ENCODE measurements at places on chromosomes 6 and 20.

GRCh38 chr6:149950423-149950822, 8.6 kb downstream of the ULBP2 start:
- H3K4me1 ChIP-seq = peaks cover 7% of the 10 kb centered on the region
- no peak overlapping the region for H3K4me3 ChIP-seq
- H3K36me3 ChIP-seq = no peaks in the 10 kb centered on the region

DNA sequence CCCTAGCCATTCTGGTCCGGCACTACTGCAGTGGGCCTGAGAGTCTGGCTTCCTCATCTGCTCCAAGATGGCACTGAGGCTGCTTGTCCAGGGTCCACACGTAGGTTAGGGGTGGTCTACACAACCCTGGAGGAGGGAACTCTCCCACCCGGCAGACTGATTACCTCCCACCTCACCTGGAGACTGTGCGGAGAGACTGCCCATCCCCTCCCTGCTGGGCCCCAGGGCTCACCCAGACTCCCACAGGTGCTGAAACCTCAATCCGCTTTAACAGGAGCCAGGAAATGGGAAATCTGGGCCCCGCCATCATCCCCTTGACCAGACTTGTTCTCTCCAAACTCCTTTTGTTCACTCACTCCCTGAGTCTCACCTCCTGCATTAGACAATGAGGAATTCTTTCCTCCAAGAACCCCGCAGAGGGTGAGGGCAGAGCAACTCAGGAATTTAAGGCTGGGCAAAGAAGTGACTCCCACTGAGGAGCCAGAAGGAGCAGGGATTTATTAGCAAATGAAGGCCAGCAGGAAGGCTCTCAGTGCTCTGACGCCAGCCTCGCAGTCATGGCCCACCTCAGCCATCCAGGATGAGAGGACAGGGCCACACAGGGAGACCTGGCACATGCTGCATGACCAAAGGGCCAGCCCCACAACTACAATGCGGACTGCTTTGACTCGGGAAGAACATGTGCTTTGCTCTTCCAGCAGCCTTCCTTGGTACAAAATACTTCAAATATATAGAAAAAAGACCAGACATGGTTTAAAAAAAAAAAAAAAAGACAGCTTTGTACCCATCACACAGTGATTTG, 53.0 kb downstream of the CDK5RAP1 start:
- H3K36me3 ChIP-seq = peaks cover 28% of the 10 kb centered on the region
- no peaks in the 10 kb centered on the region for H3K27me3 ChIP-seq
- peaks cover 12% of the 10 kb centered on the region for H3K4me1 ChIP-seq

- no peaks in the 10 kb centered on the region for H3K4me1 ChIP-seq
- DNase-seq = no peak
- no peaks in the 10 kb centered on the region for H3K27me3 ChIP-seq
- no peak overlapping the region for H3K27ac ChIP-seq
- no peak overlapping the region for H3K4me3 ChIP-seq
- no peaks in the 10 kb centered on the region for H3K36me3 ChIP-seq
Measured at GRCh38 chr20:59645761-59646171, 41.4 kb downstream of the PHACTR3 start.

- H3K36me3 ChIP-seq = no peaks in the 10 kb centered on the region
- no peak overlapping the region for H3K27ac ChIP-seq
- H3K4me1 ChIP-seq = no peaks in the 10 kb centered on the region
- no peak for DNase-seq
- no peaks in the 10 kb centered on the region for H3K27me3 ChIP-seq
Measured at GRCh38 chr6:92820601-92821000, 598.8 kb downstream of the EPHA7 start.

DNA sequence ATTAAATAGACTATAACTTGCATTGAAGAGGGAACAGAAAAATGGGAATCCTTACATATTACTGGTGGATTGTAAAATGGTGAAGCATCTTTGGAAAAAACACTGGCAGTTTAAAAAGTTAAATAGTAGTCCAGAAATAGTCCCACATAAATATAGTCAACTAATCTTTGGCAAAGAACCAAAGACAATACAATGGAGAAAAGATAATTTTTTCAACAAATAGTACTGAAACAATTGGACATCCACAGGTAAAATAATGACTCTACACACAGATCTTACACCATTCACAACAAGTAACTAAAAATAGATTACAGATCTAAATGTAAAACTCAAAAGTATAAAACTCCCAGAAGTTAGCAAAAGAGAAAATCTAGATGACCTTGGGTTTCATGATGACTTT, 259.1 kb upstream of the CEP162 start:
- H3K4me3 ChIP-seq = no peak overlapping the region
- no peak overlapping the region for H3K27ac ChIP-seq
- H3K36me3 ChIP-seq = no peaks in the 10 kb centered on the region

DNA sequence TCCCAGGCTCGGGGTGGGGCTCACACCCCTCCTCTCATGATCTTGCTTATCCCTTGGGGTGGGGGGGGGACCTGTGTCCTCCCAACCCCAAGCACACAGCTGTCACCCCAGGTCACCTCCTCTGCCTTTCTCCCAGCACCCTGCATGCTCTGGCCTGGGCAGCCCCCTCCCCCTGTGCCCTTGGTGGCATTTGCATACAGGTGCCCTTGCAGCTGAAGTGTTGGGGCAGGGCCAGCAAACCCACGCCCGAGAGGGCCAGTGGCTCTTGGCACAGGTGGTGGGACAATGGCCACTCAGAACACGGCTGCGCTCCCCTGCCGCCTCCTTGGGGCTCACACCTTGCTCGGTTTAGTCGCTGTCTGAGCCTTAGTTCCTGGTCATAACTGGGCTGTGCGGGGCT, 11.3 kb upstream of the MYT1 start:
- peaks cover 1% of the 10 kb centered on the region for H3K27me3 ChIP-seq
- H3K27ac ChIP-seq = no peak overlapping the region
- no peaks in the 10 kb centered on the region for H3K4me1 ChIP-seq

- peak overlapping the region; percentile 45 for H3K4me3 ChIP-seq
- no peak for DNase-seq
- H3K4me1 ChIP-seq = peaks cover 33% of the 10 kb centered on the region
- peak overlapping the region; percentile 87 for H3K27ac ChIP-seq
Measured at GRCh38 chr20:51469578-51470498, 72.7 kb downstream of the NFATC2 start.

DNA sequence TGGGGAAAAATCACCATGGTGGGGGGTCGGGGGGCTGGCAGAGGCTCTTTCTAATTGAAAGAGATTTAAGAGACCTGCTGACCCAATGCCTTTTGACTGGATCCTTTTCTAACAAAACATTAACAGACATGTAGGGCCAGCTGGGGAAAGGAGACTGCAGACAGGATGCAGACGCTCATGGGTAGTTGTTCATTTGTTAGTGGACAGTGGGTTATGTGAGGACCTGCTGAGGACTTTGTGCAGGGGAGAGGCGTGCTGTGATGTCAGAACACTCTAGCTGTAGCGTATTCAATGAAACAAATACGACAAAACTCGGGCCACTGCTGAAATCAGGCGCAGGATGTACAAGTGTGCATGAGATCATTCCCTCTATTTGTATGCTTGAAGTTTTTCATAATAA, 1.2 kb downstream of the IP6K3 start:
- H3K27me3 ChIP-seq = peaks cover 10% of the 10 kb centered on the region
- no peak for DNase-seq
- H3K4me1 ChIP-seq = peaks cover 2% of the 10 kb centered on the region
- H3K4me3 ChIP-seq = no peak overlapping the region
- no peaks in the 10 kb centered on the region for H3K36me3 ChIP-seq
- no peak overlapping the region for H3K27ac ChIP-seq

GRCh38 chr6:109927052-109927451, 51.1 kb upstream of the GPR6 start:
- H3K4me1 ChIP-seq = no peaks in the 10 kb centered on the region
- DNase-seq = no peak
- H3K27ac ChIP-seq = no peak overlapping the region
- no peaks in the 10 kb centered on the region for H3K36me3 ChIP-seq
- peaks cover 6% of the 10 kb centered on the region for H3K27me3 ChIP-seq

DNA sequence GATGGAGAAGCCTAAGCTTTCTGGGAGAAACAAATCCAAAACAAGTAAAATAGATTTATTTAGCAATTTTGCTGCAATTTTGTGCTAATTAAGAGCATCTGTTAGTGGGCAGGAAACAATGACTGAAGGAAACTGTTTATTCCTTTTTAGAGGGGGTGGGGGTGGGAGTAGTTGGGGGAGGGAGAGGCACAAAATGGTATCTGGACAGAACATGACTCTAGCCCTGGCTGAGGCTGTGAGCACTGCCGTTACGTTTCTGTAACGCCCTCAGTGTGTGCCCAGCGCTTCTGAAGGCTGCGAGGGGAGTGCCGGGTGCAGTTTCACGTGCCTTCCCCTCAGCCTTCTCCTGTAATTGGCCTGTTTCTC, 28.8 kb downstream of the METTL24 start:
- H3K27ac ChIP-seq = no peak overlapping the region
- no peak for DNase-seq
- peaks cover 15% of the 10 kb centered on the region for H3K4me1 ChIP-seq
- no peaks in the 10 kb centered on the region for H3K36me3 ChIP-seq
- H3K4me3 ChIP-seq = no peak overlapping the region
- no peaks in the 10 kb centered on the region for H3K27me3 ChIP-seq

- H3K36me3 ChIP-seq = no peaks in the 10 kb centered on the region
- H3K4me1 ChIP-seq = no peaks in the 10 kb centered on the region
- DNase-seq = no peak
- H3K27me3 ChIP-seq = peaks cover 33% of the 10 kb centered on the region
Measured at GRCh38 chr20:46872328-46873211, 22.1 kb upstream of the EYA2 start.

- H3K4me1 ChIP-seq = no peaks in the 10 kb centered on the region
- H3K4me3 ChIP-seq = no peak overlapping the region
- H3K27me3 ChIP-seq = peaks cover 35% of the 10 kb centered on the region
Measured at GRCh38 chr20:45607810-45608209, 21.7 kb upstream of the WFDC10A start.

GRCh38 chr6:75997696-75998095, 74.8 kb downstream of the IMPG1 start:
- no peaks in the 10 kb centered on the region for H3K4me1 ChIP-seq
- no peak for DNase-seq
- H3K27ac ChIP-seq = no peak overlapping the region
- H3K36me3 ChIP-seq = no peaks in the 10 kb centered on the region

DNA sequence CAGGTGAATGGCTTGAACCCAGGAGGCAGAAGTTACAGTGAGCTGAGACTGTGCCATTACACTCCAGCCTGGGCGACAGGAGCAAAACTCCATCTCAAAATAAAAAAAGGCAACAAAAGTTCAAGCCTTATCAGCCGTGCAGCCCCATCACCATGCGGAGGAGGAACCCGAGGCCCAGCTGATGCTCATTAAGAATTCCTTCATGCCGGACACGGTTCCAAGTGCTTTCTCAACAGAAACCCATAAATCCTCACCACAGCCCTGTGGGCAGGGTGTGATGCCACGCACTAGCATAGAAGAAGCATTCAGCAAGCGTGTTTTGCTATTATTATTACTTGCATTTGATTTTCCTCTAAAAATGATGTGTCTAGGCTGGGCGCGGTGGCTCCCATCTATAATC, 56.3 kb downstream of the PREX1 start:
- peak overlapping the region; percentile 82 for H3K27ac ChIP-seq
- peaks cover 2% of the 10 kb centered on the region for H3K36me3 ChIP-seq
- H3K27me3 ChIP-seq = no peaks in the 10 kb centered on the region
- peaks cover 87% of the 10 kb centered on the region for H3K4me1 ChIP-seq

DNA sequence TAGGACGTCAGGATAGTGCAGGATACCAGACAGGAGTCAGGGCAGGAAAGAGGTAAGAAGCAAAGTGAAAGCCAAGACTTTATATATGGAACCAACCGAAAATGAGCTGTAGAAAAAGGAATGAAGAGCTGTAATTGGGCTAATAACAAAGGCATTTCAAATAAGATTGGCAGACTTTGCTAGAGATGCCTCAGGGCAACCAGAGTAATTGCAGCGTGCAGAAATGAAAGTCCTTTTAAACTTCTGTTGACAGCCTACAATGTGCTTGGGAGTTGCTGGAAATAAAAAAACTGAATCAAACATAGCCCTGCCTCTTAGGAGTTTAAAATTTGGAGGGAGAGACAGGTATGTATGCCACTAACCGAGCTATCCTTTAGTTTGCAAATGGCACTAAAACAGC, 56.4 kb upstream of the NKX2-4 start:
- no peak for DNase-seq
- no peaks in the 10 kb centered on the region for H3K36me3 ChIP-seq
- H3K4me3 ChIP-seq = no peak overlapping the region
- H3K4me1 ChIP-seq = no peaks in the 10 kb centered on the region
- no peak overlapping the region for H3K27ac ChIP-seq
- H3K27me3 ChIP-seq = peaks cover 35% of the 10 kb centered on the region

DNA sequence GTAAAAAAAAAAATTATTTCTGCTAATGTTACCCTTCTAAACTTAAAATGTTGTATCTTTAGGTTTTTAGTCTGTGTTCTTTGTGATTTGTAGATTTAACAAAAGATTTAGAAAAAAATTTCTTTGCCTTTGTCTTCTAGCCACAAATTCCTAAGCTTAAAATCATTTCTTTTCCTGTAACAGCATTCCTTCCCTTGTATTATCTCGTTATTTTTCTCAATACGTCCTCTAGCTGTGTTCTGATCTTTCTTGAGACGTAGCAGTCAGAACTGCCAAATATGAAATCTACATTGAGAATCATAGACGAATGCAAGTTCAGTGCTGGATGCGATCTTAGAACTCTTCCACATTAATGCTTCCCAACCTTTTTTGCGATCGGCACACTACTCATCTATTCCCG, 283.1 kb downstream of the UTRN start:
- no peaks in the 10 kb centered on the region for H3K27me3 ChIP-seq
- no peak overlapping the region for H3K4me3 ChIP-seq
- no peaks in the 10 kb centered on the region for H3K36me3 ChIP-seq
- no peaks in the 10 kb centered on the region for H3K4me1 ChIP-seq
- DNase-seq = no peak

- no peaks in the 10 kb centered on the region for H3K36me3 ChIP-seq
- peaks cover 27% of the 10 kb centered on the region for H3K27me3 ChIP-seq
- no peak overlapping the region for H3K27ac ChIP-seq
- no peak overlapping the region for H3K4me3 ChIP-seq
Measured at GRCh38 chr20:10666221-10667076, 7.3 kb downstream of the JAG1 start.

- peaks cover 14% of the 10 kb centered on the region for H3K4me1 ChIP-seq
- no peaks in the 10 kb centered on the region for H3K27me3 ChIP-seq
- DNase-seq = no peak
- H3K27ac ChIP-seq = no peak overlapping the region
- H3K36me3 ChIP-seq = no peaks in the 10 kb centered on the region
Measured at GRCh38 chr20:4717816-4718570, 3.7 kb upstream of the PRND start.

- DNase-seq = no peak
- no peak overlapping the region for H3K27ac ChIP-seq
- no peak overlapping the region for H3K4me3 ChIP-seq
- no peaks in the 10 kb centered on the region for H3K4me1 ChIP-seq
- H3K27me3 ChIP-seq = peaks cover 19% of the 10 kb centered on the region
- no peaks in the 10 kb centered on the region for H3K36me3 ChIP-seq
Measured at GRCh38 chr6:127202676-127203075, 64.0 kb upstream of the RNF146 start.

- no peak overlapping the region for H3K4me3 ChIP-seq
- H3K36me3 ChIP-seq = no peaks in the 10 kb centered on the region
- no peak for DNase-seq
- no peaks in the 10 kb centered on the region for H3K27me3 ChIP-seq
- peaks cover 4% of the 10 kb centered on the region for H3K4me1 ChIP-seq
Measured at GRCh38 chr6:85392379-85392778, 57.5 kb upstream of the NT5E start.

GRCh38 chr20:13344671-13345070, 123.6 kb downstream of the ISM1 start:
- H3K4me1 ChIP-seq = no peaks in the 10 kb centered on the region
- H3K36me3 ChIP-seq = peaks cover 2% of the 10 kb centered on the region
- H3K27ac ChIP-seq = no peak overlapping the region
- no peak for DNase-seq
- no peak overlapping the region for H3K4me3 ChIP-seq
- H3K27me3 ChIP-seq = no peaks in the 10 kb centered on the region

- H3K27me3 ChIP-seq = no peaks in the 10 kb centered on the region
- DNase-seq = no peak
- no peak overlapping the region for H3K4me3 ChIP-seq
- no peak overlapping the region for H3K27ac ChIP-seq
Measured at GRCh38 chr6:48113130-48113529, 2.1 kb upstream of the PTCHD4 start.
